Activated CD4-positive, alpha-beta T cell treated with anti-CD3 and anti-CD28 coated beads, Interleukin-2, Interleukin-6, amounts not matched to agents 100 ng/mL and 50 ng/mL, durations not matched to agents 16 hours and 8 hours (primary cell): ENCODE measurements at places on chromosomes 3 and 15.
A peak's percentile ranks its signal among the peaks of the same experiment; 100 is the strongest.

DNA sequence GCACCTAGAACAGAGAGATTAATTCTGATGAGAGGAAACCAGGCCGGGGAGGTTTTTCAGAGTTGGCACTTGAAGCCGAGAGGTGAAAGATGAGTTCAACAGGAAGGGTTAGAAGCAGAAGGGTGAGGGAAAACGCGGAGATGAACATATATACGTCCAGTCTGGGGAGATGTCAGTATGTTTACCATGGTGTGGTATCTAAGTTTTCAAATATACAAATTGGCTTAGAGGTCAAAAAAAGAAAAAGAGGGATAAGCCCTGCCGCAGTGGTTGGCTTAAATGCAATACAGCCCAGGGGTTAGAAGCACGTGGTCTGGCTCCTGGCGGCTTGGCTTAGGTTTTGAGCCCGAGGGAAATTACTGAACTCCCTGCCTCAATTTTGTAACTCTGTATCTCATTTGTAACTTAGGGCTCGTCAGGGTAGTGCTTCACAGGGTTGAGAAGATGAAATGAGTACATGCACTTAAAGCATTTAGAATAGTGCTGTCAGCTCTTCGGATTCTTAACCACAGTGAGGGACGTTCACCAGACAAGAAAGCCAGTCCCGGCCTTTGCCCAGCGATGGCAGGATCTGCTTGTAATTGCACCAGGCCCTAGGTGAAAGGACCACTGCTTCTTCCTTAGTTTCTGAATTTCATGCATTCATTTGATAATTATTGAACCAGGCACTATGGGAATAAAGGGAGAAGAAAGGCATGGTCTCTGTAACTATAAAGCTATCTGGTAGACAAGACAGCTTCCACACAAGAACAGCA, 6.4 kb downstream of the HES1 start:
- DNase-seq, result no peak

- no peak for DNase-seq
Measured at GRCh38 chr15:99106417-99107220, 1.7 kb downstream of the SYNM start.

- DNase-seq, result no peak
Measured at GRCh38 chr3:177071496-177072156, 125.7 kb downstream of the TBL1XR1 start.

DNA sequence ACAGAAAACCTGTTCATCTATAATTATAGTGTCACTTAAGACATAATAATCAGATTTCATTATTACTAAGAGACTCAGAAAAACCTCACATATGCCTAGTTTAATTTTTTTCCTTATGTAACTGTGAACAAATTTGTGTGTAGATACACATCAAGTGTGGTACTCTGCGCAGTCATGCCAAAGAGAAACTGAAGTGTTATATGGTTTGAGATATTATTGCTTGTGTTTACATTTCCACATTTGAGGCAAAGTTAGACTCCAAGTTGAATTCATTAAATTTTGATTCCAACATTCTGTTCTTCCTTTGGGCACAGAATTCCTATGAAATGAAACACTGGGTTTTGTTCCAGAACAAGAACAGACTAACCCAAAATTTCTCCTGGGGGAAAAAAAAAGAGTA, 2.2 kb downstream of the MBNL1 start:
- no peak for DNase-seq

- DNase-seq, result no peak
Measured at GRCh38 chr15:70200511-70201424, 103.1 kb upstream of the TLE3 start.

DNA sequence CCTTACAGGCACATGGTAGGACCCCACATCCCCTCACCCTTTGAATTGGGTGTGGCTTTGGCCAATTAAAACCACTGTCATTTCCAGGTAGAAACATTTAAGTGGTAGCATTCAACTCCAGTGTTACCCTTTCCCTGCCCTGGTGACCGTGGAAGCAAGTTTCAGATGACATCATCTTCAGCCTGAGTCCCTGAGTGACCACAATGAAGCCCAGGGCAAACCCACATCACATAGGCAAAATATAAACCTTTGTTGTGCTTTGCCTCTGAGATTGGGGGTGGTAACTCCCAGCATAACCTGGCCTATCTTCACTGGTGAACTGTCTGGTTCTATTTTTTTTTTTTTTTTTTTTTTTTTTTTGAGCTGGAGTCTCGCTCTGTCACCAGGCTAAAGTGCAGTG, 404.0 kb upstream of the WNT5A start:
- no peak for DNase-seq

GRCh38 chr15:91289324-91289723, 189.3 kb downstream of the SV2B start:
- DNase-seq, result no peak

DNA sequence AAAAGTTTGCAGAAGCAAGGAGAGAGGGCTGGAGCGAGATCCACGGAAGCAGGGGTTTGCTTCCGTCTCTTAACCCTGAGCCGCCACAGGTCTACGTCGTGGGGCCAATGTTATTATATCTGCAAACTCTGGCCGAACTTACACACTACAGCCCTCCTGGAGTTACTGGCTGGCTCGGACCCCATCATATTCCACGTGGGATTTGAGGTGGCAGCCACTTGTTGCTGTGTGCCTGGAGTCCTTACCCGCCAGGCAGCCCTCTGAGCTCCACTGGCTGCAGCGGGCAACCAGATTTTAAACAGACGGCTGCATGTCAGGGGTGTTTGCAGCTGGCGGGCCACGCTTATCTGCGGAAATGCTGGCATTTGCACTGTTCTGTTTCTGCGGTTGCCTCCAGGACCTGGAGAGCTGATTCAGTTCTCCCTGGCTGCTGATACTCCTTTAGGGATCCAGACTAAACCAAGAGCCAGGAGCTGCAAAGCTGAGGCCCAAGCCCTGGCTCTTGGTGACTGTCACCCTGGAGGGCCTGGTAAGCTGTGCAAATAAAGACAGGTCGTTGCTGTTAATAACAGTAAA, 34.7 kb downstream of the TM2D3 start:
- DNase-seq, result no peak

DNA sequence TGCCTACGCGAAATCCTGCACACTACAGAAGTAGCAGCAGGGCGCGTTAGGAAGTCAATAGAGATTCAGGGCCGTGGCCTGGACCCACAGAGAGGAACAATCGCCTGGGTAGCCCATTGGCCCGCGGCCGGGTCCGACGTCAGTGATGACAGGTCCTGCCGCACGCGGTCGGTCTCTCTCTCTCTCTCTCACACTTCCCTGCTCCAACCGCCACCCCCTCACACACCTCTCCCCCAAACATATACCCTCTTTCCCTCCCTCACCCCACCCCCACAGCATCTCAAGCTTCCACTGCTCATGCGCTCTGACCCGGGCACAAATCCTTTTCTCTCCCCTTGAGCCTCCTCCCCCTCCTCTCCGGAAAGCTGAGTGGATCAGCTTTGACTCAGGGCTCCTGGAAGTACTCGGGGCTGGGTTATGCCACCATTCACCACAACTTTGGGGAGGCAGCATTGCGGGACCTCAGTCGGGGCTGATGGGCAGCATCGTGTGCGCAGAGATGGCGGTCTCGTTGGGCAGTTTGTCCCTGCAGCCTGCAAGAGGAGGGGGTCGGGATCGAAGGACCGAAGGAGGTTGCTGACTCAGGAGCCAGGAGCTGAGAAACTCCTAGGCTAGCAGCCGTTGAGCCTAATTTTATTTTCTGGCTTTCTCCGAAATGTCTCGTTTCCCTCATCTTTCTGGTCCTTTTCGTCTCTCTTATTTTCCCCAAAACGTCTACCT, 9.0 kb downstream of the ZIC4 start:
- no peak for DNase-seq

GRCh38 chr3:116441652-116442051, 3.6 kb downstream of the LSAMP start:
- no peak for DNase-seq

GRCh38 chr3:128497305-128498126, 4.5 kb upstream of the GATA2 start:
- peak; percentile 70 for DNase-seq

GRCh38 chr15:31446546-31446945, 119.9 kb downstream of the KLF13 start:
- no peak for DNase-seq

- no peak for DNase-seq
Measured at GRCh38 chr3:42101481-42101880, 10.3 kb downstream of the TRAK1 start.

DNA sequence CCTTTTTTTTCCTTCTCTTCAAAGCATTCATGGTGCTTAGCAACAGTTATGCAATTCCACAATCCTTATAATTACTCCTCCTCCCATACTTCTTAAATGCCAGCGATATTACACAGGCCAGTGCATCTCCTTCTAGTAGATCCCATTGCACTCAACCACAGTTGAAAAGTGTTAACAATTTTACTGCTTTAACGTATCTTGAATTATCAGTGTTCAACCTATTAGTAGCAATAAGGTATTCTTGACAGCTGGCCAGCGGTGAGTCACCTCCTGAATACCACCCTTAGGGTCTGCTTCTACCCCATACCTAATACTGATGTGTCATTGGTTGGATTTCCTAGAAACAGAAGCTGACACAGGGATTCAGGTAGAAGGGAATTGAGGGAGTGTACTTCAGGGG, 24.0 kb upstream of the TEX9 start:
- DNase-seq, result no peak

DNA sequence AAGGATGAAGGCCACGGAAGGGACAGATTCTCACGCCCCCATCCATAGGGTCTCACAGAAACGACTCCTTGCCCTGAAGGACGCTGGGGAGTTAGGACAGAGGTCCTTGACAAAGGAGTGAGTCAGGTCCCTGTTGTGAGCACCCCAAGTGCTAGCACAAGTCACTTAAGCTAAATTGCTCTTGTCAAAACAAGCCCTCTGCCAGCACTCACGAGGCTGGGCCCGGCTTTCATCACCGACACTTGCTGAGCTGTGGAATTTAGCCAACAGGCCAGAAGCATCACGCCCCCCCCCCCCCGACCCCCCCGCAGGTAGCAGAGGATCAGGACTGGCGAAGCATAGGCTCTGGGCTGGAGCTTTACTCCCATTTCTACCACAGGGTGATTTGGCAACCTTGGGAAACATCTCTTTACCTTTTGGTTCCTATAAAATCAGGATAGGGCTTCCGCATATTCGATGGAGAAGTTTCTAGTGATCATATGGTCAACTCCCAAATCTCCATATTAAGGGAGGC, 75.4 kb downstream of the ADCY5 start:
- DNase-seq, result no peak

DNA sequence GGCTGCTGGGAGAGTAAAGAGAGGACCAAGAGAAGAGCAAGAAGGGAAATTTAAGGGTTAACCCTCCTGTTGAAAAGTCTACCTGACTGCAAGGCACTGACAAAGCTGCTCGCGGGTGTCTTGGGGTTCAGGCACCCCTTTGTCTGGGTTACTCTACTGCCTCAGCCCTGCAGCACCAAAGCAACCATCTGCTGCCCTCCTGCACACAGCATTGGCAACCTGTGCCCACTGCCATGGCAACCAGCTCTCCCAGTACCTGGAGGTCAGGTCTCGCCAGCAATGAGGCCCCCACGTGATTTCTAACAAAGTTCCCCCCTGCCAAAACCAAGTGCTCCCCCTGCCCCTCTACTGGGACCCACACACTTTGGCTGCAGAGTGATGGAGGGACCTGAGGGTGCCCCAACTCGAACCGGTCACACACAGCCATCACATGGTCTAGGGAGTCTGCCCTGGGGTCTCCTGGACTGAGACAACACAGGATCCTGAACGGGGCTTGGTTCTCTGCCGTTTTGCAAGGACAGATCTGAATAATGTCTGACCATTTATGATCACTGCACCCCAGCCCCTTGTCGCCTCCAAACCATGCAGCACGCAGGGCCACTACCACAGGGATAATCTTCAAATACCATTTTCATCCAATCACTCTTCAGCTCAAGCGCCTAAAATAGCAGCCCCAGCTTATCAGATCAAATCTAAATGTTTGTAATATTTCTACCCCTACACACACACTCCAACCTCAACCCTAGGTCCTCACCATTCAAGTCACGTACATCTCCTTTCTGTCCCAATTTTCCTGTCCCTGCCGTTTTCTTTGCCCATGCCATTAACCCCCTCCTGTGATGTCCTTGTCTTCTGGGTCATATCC, 50.7 kb downstream of the ADCY5 start:
- no peak for DNase-seq

GRCh38 chr3:139537795-139538621, 1.5 kb downstream of the RBP1 start:
- DNase-seq, result no peak

DNA sequence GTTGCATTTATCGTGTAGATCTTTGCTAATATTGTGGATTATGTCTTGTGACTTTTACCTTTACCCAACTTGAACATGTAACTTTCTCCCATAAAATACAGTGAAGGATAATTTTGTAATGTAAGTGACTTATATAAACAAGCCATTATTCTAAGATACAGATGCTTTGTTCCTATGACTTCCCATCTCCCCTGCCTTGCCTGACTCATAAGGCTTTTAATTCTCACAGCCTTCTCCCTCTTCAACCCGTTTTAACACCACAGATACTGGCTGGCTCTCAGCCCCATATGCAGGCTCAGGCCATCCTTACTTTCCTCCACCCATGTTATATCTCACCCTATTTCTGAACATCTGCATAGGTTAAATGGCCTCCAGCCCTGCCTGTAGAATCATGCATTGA, 4.1 kb downstream of the CCNDBP1 start:
- DNase-seq, result no peak
